ENCODE measurements at places on chromosomes 3 and 15.

DNA sequence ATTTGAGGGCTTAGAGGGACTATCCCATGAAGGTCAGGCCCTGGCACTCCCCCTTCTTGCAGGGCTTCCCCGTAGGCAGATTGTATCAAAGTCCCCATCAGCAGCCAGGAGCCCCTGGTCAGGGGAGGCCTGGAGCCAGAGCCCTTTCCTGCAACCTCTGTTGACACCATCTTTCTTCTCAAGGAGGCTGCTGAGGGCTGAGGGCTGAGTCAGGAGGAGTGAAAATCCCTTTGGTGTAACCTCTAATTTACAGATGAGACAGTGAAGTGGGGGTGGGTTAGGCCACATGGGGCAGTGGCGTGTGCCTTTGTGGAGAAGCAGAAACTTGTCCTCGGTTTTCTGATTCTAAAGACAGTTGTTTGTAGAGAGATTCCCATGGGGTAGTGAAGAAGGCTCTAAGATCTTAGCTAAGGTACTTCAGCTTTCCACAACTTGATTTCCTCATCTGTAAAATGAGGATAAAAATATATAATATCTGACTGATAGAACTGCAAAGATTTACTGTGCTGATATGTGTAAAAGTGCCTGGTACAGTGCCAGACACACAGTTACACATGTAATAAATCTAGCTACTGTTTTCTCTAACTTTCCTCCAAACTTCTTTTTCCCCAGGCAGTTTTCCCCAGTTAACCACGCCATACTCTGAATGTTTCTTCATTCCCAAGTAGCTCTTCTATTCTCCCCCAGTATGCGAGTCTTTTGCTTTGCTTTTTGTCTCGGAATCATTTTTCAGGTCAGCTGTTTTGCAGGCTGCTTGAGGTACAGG lies 249.4 kb upstream of the TPM1 start:
- DNase-seq, result no peak

- DNase-seq, result no peak
Measured at GRCh38 chr3:177286034-177286433, 88.8 kb upstream of the TBL1XR1 start.

- DNase-seq, result no peak
Measured at GRCh38 chr3:171377859-171378258, 82.3 kb downstream of the TNIK start.

DNA sequence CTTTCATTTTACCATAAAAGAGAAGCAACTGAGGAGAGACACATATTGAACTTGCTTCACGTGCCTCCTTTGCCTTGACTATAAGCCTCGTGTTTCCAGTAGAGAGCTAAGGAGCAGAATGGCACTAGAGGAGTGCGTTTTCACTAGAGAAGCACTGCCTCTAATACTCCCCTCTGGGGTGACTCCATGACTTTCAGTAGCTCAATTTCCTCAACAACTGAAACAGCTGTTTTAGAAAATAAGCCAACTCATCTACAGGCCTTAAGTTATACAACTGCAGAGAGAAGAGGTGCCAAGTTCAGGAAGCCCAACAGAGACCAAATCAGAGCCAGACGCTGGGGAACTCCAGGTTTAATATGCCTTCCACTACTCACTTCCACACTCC lies 1.9 kb downstream of the UBP1 start:
- DNase-seq, result no peak

DNA sequence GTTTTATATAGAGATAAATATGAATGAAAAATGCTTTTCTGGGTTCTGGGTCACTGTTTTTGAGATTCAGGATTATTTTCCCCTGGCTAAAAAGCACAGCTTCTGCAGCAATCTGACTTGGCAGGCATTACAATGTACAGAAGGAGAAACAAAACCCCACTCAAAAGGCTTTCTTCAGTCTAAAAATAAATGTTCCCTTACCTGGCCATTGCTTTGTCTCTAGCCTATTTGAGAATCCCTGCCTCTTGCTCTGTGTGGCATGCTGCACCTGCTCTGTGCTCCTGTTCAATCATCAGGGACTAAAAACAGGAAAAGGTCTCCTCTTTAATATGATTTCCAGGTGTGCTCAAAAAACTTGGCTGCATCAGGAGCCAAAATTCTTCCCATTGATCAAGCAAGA lies 187.4 kb upstream of the STAC start:
- DNase-seq, result no peak

- peak; percentile 82 for DNase-seq
Measured at GRCh38 chr3:48661501-48662144, 1.1 kb downstream of the CELSR3 start.

DNA sequence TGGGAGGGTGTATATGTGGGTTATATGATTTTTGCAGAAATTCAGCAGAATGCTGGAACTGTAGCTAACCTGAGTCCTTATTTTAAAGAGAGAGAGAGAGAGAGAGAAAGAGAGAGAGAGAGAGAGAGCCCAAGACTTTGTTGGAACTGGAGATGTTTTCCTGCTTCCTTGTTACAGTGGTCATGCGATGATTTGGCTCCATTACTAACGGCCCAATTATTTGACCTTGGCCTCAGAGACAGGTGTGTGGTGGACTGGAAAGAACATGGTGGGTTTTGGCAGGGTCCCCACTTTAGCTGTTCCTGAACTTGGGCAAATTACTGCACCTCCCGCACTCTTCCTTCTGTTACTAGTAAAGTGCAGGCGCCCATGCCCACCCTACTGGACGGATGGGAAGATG lies 14.8 kb upstream of the ACSBG1 start:
- no peak for DNase-seq

- no peak for DNase-seq
Measured at GRCh38 chr15:86384186-86384585, 304.5 kb downstream of the AGBL1 start.

GRCh38 chr3:31981206-31982181 lies at the start of the genes OSBPL10 and ZNF860:
Gene OSBPL10, minus strand, starts transcription at chr3:31981262. Its CDS starts 83 bp downstream, at chr3:31981179.
Gene ZNF860, plus strand, starts transcription at chr3:31981750. Its CDS starts 7,330 bp downstream, at chr3:31989080.
- peak; percentile 24 for DNase-seq

- no peak for DNase-seq
Measured at GRCh38 chr15:100683434-100683833, 81.0 kb downstream of the ASB7 start.

GRCh38 chr3:114144909-114145688 lies 33.8 kb downstream of the DRD3 start:
- DNase-seq, result no peak

GRCh38 chr3:40137591-40138295 lies 171.8 kb upstream of the EIF1B start:
- DNase-seq, result no peak

- DNase-seq, result no peak
Measured at GRCh38 chr3:191296041-191296541, 33.1 kb upstream of the CCDC50 start.

DNA sequence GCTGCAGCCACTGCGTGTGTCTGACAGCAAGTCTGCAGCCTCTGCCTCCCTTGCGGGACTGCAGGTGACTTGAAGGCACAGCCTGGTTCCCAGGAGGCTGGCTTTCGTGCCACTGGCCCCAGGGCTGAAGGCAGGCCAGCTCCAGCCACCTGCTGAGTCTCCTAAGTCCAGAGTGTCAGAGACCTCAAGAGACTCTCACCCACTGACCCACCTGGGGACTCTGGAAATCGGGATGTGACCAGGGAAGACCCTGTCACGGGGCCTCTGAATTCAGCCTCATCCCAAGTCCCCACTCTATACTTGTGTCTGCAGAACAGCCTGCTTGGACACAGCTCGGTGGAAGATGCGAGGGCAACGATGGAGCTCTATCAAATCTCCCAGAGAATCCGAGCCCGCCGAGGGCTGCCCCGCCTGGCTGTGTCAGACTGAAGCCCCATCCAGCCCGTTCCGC lies 16.3 kb downstream of the ISG20 start:
- DNase-seq, result no peak

DNA sequence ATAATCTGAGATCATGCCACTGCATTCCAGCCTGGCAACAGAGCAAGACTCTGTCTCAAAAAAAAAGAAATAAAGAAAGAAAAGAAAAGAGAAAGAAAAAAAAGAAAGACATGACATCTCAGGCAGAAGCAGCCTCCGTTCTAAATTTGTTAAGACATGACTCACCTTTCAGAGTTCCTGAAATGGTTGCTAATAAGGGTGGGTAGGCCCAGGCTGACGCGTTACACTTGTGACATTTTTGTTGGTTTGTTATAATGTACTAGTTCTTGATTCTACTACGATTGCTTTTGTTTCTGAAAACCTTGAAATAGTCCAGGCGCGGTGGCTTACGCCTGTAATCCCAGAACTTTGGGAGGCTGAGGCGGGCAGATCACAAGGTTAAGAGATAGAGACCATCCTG lies 21.0 kb downstream of the SLC25A20 start:
- no peak for DNase-seq

GRCh38 chr3:156680243-156680914 lies 6.0 kb downstream of the TIPARP start:
- DNase-seq, result no peak

- DNase-seq, result no peak
Measured at GRCh38 chr15:39195961-39196486, 384.9 kb upstream of the THBS1 start.

DNA sequence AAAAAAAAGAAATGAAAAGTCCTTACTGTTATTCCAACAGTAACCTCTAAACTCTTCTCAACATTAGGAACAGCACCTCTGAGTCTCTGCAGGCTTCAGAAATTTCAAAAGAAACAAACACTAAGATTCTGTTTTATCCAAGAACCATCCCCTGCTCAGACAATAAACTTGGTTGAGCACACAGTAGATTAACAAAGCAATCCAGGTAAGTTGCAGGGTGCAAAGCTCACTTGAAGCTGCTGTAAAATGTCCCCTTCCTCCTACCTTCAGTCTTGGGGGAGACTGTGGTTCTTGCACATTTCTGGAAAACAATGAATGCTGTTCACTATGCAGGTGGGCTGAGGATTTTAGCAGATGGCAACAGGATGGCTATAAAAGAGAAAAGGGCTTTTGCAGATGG lies 484.1 kb downstream of the IGSF11 start:
- no peak for DNase-seq

GRCh38 chr15:39680868-39681267 lies 100.0 kb downstream of the THBS1 start:
- DNase-seq, result no peak

- DNase-seq, result no peak
Measured at GRCh38 chr15:67907184-67907723, 67.4 kb upstream of the RNU6-1 start.

DNA sequence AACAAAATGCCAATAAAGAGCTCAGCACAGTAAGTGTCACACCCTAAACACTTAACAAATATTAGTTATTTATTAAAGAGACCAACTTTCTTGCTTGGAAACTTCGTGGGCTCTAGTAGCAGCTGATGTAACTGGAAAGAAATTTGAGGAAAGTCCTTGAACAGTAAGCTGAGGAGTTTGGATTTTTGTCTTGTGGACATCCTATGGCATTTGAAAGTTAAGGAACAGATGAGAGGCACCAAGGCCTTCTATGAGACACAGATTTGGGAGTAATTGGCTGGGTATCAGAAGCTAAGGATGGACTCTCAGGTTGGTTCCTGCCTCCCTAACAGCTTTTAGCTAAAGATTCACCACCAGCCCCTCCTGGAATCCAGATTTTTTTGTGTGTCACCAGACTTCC lies 59.7 kb upstream of the FILIP1L start:
- no peak for DNase-seq

DNA sequence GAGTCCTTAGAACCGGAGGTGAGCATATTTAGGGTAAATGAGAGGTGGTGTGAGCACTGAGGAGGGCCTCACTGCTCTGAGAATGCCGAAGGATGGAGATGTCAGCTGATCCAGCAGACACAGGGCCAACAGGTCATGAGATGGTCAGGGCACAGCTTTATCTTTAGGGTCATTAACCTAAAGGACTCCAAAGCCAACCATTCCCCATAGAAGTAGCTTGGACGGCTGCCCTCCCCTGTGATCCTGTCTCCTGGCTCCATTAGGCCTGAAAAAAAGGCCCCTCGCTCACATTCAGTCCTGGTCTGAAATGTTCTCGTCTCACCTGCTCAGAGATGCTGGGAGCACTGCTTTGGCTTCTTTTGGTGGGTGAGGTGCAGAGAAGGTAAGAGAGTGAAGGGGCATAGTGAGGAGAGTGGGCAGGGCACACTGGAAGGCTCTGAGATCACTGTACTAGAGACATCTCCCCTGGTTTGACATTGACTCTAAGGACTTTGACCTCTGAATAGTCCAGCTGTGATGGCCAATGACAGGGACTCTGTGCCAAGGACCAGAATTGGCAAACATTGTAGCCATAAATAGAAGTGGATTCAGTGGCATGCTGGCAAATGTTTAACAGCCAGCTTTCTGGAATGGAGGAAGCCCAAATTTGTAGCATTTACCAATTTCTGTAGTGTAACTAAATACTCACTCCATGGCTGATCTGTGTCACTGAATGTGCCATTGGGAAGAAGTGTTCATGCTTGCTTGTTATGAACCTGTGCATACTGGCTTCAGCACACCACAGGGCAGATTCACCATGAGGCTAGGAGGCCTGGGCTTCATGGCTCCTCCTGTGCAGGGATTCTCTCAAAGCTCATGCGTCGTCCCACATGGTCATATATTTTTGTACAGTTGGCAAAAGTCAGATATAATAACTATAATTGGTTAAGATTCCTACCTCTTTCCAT lies 76.2 kb upstream of the MRPS22 start:
- no peak for DNase-seq

DNA sequence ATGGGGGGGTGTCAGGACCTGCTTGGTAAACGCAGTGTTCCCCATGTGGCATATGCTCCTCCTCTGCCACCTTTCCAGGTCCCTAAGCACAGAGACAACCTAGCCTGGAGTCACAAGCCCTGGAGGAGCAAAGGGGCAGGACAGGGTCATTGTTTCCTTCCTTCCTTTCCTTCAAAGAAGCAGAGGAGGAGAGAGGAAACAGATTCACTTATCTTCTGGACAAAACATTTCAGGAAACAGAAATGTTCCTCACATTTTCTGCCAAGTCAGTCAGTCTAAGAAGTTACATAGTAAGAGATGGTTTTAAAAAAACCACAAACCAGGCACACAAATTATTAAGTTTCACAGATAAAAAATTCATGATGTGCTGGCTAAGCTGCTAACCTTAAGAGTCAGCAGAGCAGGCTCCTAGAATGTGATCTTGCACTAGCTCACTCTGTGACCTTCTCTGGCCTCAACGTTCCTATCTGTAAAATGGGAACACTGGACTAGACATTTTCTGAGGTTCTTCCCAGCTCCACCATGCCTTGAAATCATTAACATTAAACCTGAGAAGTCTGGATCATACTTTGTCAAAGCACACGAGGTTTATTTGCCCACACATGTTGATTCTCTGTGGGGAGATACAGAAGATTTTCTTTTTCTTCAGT lies 47.9 kb downstream of the ATP13A5 start:
- no peak for DNase-seq

DNA sequence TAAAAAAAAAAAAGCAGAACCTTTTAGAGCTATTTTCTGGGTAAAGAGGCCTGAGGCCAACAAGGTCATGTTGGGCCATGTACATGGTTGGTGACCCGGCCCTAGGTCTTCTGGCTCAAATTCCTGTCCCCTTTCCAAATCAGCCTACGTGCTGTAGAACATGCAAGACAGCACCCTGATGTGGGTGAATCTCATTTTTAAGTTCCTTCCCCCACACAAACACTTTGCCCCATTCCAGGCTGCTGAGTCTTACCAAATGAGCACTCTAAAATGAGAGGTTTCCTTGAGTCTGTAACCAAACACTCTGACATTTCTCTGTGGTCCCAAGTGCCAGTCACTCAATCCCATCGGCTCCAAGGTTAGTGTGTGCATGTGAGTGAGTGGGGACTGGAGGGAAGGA lies 9.4 kb downstream of the BCL6 start:
- no peak for DNase-seq
